ENCODE measurements at places on chromosomes 2 and 18.

DNA sequence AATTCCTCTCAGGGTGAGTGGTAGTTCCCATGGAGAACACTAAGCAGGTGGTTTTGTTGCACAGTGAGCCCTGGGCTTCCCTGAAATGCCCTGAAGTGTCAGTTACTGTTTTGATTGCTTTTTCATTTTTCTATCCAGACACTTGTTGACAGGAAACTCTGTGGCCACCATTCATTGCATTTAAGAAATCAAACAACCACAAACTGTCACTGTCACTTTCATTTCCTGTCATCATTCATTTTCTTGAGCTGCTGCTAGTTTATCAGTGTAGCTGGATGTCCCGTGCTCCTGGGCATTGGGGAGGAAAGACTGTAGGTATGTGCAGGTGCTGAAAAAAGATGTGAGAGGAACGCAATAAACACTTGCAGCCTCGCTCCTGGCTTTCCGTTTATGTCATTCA, 891.6 kb upstream of the ZEB2 start:
- no peak for DNase-seq

GRCh38 chr18:35467624-35468016, 30.1 kb downstream of the INO80C start:
- no peak for DNase-seq

GRCh38 chr18:10304853-10305252, 149.6 kb upstream of the APCDD1 start:
- DNase-seq, result peak; percentile 79

GRCh38 chr2:120559401-120559800, 176.3 kb upstream of the GLI2 start:
- DNase-seq, result peak; percentile 96

DNA sequence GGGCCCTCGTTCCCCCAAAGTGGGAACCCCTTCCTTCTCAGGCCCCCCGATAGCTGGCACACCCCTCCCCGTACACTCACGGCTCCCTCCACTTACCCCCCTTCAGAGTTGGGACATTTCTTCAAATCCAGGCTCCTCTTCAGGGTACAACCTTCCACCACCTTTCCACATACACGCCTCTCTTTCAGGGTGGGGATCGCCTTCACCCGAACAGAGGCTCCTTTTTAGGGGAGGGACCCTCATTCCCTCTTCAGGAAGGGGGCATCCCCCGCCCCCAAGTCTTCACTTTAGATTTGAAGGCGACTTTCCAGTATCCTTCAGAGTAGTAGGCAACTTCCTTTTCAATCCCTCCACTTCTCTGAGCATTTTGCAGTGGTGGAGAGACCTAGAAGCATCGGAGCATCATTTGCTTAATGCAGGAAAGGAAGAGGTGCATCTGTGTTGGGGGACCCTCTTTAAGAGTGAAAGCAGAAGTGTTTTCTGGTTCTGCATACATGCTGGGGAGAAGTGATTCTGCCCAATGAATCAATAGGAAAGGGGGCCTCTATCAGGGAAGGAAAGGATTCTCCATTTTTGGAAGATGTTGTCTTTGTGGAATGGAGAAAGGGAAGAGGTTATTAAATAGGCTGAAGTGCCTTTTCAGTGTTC, 845 bp downstream of the EML4 start:
- no peak for DNase-seq

DNA sequence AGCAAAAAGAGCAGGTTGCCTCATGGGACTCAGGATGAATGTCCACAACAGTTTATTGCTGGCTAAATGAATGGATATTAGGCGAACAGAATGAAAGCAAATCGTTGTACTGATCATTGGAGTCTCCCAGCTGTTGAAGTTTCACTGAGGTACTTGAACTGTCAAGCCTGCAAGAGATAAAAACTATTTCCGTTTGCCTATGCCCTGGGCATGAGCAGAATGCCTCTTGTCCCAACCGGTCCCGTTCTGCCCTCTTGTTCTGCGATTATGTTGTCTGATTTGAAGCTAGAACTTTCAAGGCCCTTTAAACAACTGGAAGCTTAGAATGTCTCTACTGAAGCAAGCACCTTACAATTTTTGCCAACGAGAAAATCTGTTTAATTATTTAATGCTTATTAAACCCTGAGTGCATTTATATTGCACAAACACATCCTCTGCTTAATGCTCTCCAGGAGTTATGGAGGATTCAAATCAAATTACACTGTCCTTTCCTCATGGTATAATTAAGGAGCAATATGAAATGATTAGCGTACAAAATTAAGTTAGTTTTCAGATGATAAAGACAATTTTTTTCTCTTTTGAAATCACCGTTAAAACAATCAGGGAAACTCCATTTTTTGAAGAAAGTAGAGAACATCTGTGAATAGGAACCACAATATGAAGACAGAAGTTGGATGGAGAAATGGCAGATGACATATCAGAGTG, 17.7 kb downstream of the QPCT start:
- DNase-seq, result no peak

- DNase-seq, result no peak
Measured at GRCh38 chr2:233598952-233599351, 18.5 kb upstream of the UGT1A8 start.

GRCh38 chr2:219722276-219722879, 94.9 kb downstream of the SLC4A3 start:
- DNase-seq, result no peak

DNA sequence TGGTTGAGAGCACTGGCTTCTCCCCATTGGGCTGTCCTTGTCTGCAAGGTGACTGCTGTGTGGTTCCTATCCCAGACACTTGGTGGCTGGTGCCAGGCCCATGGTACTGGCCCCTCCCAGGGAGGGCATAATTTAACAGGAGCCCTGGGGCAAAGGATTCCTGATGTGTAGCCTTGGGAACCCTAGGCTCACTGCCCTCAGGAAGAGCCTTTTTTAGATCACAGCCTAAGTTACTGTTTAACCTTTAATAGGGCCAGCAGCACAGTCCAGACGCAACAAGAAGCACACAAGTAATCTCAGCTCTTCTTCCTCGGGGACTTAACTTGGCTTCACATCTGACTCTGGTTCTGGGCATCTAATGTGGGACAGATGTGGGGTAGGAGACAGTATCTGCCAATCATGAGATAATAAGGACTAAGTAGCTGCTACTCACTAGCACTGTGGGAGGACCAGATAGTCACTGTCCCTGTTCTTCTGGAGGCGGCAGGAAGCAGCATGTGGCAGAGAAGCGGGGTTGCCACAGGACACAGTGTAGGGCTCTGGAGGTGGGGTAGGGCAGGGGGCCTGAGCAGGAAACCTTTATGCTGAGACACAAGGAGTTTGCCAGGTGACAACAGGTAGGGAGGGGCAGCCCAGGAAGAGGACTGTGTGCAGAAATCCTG, 136.3 kb downstream of the TMEM17 start:
- no peak for DNase-seq

- peak; percentile 24 for DNase-seq
Measured at GRCh38 chr18:73638709-73639108, 508.9 kb downstream of the FBXO15 start.

- no peak for DNase-seq
Measured at GRCh38 chr2:58740426-58740825, 499.3 kb upstream of the FANCL start.

DNA sequence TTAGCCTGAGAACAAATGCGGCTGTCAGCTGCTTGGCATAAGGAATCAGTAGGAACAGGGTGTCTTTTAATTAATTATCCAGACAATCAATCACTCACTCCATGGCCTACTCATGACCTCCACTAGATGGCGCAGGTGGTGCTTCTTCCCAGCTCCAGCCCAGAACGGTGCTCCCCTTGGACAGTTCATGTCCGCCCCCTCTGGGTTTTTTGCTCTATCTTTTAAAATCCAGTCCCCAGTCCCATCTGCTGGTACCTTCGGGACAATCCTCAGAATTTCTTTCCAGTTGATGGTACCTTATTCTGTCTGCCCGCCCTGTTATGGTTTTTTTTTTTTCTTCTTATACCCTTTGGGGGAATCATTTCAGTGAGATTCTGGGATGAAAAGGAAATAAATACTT, 99.8 kb downstream of the CACNB4 start:
- no peak for DNase-seq

- no peak for DNase-seq
Measured at GRCh38 chr2:52390651-52391050, 1358.7 kb upstream of the NRXN1 start.

DNA sequence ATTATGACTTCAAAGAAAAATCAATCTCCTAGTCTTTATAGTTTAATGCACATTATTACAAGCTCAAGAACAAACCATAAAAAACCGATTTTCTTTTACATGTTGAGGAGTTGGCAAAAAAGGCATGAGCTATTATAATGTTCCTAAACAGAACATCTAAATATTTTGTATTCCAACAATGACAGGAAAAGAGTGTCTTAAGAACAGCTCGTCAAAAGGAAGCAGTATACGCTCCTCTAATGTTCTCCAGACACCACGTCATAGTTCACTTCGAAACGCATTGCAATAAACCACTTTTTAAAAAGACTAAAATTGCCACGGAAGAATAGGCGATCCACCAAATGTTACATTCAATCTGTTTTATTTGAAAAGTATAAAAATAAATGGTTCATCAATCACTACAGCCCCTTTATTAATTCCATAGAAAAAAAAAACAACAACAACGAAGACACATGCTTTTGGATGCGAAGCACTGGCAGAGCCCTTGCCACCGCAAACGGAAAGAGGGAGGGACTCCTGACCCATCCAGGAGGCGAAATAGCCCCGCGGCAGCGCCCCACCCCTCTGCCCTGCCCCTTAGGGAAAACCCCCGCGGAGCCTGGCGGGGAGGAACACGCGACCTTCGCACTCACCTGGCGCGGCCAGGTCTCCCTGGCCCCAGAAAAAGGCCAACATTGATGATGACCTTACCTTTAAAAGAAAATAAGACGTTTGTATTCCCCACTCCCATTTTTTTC, 45.8 kb downstream of the MBP start:
- DNase-seq, result no peak

DNA sequence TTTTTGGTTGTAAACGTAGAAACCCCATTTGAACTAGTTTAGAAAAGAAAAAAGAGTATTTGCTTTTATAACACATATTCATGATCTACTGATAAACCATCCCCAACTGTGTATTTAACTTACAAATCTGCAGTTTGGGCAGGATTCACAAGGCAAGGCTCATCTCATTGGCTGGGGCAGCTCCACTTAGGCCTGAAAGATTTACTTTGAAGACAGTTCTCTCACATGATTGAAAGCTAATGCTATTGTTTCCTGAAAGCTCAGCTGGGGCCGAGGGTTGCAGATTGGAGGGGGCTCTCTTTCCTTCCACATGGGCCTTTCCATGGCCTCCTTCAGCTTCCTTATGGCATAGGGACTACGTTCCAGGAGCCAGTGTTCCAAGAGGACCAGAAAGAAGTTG, 47.4 kb downstream of the ARHGAP15 start:
- no peak for DNase-seq

GRCh38 chr18:43735570-43735969, 458.3 kb upstream of the SYT4 start:
- no peak for DNase-seq

GRCh38 chr2:15731889-15732271, 140.2 kb downstream of the DDX1 start:
- no peak for DNase-seq

DNA sequence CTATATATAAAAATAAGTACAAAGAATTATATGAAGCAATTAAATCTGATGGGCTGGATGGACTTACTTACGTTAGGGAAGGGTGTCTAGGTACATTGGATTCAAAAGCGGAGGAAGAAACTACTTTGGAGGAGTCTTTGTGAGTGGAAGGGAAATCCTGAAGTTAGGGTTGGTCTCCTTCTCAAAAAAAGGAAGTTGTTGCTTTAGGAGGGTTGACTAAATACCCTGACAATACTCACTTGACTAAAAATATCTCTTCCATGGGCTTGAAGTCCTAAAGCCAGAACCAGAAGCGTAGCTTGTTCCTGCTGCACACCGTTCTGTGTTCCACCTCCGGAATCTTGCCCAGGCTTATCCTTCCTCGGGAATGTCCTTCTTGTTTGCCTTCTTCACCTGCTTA, 143.3 kb upstream of the ZEB2 start:
- DNase-seq, result no peak

DNA sequence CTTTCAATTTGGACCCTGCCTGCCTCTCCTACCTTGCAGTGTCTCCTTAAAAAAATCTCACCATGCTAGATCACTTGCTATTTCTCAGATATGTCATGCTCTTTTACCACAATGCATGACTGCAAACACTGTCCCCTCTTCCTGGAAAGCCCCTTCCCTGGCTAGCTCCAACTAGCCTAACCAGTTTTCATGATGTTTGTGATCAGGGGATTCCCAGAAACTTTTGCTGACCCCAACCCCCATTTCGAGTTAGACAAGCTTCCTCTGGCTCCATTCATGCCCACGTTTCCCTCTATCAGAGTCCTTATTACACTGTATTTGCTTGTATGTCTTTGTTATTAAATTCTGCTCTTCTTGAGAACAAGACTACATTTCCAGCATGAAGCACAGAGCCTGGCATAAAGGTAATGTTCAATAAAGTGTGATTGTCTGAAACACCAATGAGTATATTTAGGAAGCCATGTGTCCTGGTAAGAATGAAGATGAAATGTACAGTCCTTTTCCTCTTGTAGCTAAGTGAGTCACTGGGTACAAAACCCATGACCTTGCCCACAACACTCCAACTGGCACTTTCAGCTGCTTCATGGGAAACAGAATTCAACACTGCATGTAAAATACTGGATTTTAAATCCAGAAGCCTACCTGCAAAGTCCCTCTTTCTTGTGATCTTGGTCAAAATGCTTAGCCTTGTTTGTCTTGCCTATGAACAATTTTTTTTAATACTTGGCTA, 62.0 kb upstream of the ATL2 start:
- DNase-seq, result no peak

GRCh38 chr2:68837164-68837860, 33.9 kb downstream of the BMP10 start:
- DNase-seq, result no peak

DNA sequence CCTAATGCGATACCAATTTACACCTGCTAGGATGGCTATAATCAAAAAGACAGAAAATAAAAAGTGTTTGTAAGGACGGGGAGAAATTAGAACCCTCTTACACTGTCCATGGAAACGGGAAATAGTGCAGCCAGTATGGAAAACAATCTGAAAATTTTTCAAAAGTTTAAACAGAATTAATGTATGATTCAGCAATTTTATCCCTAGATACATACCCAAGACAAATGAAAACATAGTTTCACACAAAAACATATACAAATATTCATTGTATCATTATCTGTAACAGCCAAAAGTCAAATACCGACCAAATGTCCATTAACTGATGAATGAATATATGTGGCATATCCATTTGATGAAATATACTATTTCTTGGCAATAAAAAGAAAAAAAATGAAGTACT, 313.5 kb upstream of the GYPC start:
- DNase-seq, result no peak
